ENCODE measurements at places on chromosomes 12 and 14.

DNA sequence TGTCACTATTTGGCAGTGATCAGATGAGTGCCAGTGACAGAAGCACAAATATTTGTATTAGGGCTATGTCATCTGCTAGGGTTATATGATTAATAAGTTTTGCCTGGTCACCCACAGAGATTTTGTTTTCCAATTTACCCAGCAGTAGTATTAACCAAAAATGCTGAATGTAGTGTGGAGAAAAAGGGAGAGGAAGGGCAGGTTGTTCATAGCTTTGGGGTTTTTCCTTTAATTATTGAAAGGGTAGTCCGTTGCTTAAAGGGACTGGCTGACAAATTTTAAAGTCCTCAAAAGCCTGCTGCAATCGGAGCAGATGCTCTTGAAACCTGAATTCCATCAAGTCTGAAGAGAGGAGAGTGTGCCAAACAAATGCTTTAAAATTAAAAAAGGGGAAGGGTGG lies 237.9 kb upstream of the CCDC196 start:
- DNase-seq = no peak

DNA sequence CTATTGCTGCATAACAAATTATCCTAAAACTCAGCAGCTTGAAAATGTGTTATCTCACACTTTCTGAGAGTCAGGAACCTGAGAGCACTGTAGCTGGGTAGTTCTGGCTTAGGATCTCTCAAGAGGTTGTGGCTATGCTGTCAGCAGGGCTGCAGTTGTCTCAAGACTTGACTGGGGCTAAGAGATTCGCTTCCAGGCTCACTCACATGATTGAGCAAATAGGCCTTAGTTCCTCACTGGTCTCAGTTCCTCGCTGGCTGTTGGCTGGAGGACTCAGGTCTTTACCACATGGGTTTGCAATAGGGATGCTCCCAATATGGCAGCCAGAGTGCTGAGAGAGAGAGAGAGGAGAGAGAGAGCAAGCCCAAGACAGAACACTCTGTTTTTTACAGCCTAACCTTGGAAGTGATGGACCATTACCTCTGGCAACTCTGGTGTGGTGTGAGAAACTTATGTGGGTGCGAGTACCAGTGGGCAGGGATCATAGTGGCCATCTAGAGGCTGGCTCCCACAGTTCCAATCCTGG lies 15.9 kb upstream of the DHRS2 start:
- no peak for DNase-seq

- no peak for DNase-seq
Measured at GRCh38 chr12:115636546-115636945, 640.9 kb downstream of the MED13L start.

- DNase-seq = no peak
Measured at GRCh38 chr12:47312147-47312546, 232.4 kb upstream of the AMIGO2 start.

GRCh38 chr12:27012982-27013255 lies 1.3 kb downstream of the TM7SF3 start:
- no peak for DNase-seq

DNA sequence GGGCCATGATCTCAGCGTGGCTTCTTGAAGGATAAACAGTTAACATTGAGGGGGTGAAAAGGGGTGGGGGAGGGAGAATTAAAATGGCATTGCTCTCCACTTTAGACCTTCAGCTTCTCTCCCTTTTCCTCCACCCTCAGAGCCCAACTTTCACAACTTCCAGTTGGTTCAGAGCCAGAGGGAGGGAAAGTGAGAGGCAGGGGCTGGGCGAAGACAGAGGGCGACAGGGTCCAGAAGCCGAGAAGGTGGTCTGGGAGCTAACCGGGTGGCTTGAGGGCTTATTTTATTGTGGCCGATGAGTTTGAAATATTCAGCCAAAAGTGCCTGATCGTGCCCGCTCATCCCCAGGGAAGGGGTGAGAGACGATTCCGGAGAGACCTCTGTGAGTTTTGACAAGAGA lies 4.1 kb downstream of the BMP4 start:
- no peak for DNase-seq

DNA sequence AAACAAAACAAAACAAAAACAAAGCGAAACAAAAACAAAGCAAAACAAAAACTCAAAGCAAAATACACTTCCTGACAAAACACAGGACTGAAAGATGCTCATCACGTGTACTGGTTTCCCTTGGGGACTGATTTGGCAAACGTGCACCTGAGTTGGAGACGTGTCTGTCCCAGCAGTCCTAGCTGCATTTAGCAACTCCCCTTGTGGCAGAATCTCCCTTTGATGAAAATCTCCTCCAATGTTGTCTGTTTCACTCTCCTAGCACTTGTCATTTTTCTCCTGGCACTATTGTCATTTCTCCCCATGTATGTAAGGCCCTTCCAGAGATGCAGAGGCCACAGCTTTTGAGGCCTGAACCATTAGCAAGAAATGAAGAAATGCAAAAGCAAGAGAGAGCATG lies 6.8 kb upstream of the SLC24A4 start:
- DNase-seq = no peak

DNA sequence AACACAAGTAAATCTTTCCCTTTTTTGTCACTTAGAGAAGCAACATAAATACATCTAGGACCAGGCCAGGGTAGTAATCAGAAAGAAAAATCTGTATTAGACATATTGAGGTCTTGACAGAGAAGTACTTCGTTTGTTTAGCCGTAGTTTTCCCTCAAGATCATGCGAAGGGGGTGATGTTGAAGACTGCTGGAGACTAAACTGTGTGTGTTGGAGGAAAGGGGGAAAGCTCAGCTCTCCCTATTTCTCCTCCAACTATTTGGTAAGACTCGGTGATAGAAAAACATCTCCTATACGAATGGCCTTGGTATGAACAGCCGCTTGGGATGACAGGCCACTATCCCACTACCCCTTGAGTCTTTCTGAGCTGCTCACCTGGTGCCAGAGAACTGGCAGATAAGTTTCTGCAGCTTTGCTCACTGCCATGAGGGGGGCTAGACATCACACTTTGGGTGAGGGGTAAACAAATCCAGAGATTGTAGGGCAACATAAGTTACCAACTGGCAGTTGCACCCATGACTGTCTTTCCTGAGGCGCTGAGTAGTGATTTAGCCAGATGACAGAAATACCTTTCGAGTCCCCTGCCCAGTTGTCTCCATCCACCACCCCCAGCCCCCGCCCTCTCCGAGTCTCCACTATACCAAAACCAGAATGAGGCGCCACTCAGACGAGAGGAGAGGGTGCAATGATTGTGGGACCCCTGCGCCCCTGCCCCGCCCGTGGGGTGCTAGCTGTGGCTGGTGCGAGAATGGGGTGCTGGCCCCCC lies 685 bp downstream of the VAMP1 start:
- DNase-seq = no peak

GRCh38 chr12:62817556-62818271 lies 117.2 kb downstream of the PPM1H start:
- no peak for DNase-seq

DNA sequence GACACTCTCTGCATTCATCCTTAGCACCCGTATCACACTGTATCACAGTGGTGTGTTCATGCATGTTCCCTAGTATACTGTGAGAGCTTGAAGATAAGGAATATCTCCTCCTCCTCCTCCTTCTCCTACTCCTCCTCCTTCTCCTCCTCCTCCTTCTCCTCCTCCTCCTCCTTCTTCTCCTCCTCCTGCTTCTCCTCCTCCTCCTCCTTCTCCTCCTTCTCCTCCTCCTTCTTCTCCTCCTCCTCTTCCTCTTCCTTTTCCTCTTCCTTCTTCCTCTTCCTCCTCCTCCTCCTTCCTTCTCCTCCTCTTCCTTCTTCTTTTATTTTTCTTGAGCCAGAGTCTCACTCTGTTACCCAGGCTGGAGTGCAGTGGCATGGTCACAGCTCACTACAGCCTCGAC lies 27.1 kb downstream of the DAO start:
- no peak for DNase-seq
